ENCODE measurements at places on chromosomes 2 and 18.

DNA sequence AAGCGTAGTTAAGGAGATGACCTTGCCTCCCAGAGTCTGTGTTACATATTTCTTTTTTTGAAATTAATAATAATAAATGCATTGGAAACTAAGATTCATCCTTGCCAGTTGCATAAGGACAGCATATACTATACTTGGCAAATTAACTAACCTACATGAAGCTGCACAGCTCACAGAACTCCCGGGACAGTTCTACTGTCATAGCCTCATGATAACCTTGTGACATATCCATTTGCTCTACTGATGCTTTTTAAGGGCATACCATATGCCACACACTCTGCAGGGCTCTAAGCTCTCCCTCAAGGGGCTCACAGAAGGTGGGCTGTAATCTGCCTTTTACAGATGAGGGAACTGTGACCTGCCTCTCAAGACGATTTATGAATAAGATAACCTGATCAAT lies 3.8 kb downstream of the ITGB1BP1 start:
- ATAC-seq = no peak

GRCh38 chr2:10091182-10091888 lies 11.1 kb upstream of the CYS1 start:
- ATAC-seq = no peak

- ATAC-seq = no peak
These were observed 23.1 kb downstream of the TPRKB start for GRCh38 chr2:73714091-73714490.

GRCh38 chr2:240922245-240922981 lies 16.3 kb downstream of the CROCC2 start:
- ATAC-seq = no peak

DNA sequence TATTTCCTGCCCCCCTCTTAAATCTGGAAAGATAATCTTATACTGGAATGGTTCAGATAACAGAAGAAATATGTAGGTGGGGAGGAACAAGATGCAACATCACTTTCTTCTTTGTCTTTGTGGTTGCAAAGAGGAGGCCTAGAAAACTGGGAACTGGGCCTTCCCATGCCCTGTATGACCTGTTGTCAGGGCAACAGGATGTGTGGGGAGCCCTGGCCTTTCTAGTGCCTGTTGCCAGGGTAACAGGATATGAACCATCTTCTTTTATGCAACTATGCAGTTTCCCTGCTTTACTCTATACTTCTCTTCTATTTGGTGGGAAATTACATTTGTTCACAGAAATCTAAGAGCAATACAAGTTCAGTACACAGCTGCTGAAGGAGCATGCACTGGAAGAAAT lies 79.8 kb upstream of the PDE1A start:
- ATAC-seq = no peak

- ATAC-seq = no peak
These were observed 4.6 kb downstream of the MBP start for GRCh38 chr18:77127769-77128671.

- no peak for ATAC-seq
These were observed 47.7 kb downstream of the RRM2 start for GRCh38 chr2:10170256-10170655.

GRCh38 chr2:127675331-127676261 lies at the start of gene LIMS2:
TSS of gene LIMS2 (minus strand) at chr2:127675530. CDS start at chr2:127675024, 506 bp downstream.
- ATAC-seq = no peak

GRCh38 chr2:223944703-223945531 lies at the start of gene WDFY1:
TSS of gene WDFY1 (minus strand) at chr2:223945335. CDS start at chr2:223945284, 51 bp downstream.
- ATAC-seq = peak; percentile 52

DNA sequence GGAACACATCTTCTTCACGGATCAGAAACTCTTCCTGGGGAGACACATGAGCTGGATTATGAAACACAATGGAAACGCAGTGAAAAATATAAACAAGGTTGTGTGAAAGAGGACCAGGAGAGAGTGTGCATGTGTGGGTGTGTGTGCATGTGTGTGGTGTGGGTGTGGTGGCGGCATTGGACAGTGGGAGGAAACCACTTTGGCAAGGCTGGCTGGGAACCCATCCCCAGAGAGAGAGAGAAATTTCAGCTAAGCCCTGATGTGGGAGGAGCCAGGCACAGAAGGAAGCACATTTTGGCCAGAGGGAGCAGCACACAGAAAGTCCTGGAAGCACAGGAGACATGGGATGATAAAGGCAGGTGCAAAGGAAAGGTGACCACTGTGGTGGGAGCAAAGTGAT lies 147.6 kb upstream of the COPS8 start:
- no peak for ATAC-seq

DNA sequence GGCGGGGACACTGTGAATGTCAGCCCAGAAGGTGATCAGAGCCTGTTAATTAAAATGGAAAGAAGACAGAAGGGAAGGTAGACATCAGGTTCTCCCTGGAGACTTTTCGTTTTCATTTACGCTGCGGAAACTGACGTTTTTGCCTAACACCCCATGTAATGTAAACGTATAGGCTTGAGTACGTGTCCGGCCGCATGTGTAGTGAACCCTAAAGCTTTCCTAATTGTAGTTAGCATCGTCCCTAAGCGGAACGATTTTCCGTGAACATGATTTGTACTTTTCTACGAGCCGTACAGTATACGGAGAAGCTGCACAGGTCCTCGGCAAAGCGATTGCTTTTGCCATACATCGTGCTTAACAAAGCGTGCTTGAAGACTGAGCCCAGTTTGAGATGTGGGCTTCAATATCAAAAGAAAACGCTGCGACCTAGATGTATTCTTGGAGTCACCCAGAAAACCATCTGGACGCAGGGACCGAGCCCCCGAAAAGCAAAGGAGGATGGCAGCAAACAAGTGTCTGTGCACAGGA lies 284 bp downstream of the TIMM21 start:
- ATAC-seq = no peak

DNA sequence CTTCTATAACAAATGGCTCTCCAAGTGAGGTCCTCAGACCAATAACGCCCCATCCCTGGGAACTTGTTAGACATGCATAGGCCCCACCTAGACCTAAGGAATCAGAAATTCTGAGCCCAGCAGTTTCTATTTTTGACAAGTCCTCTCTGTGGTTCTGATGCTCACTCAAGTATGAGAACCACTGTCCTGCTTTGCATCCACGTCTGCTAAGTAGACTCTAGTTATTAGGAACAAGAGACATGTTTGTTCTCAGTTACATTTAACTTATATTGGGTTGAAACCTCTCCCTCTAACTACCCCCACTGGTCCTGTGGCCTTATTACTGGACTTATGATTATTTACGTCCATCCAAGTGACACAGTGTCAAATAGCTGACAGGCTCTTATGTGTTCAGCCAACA lies 70.3 kb downstream of the TMEM17 start:
- ATAC-seq = no peak

DNA sequence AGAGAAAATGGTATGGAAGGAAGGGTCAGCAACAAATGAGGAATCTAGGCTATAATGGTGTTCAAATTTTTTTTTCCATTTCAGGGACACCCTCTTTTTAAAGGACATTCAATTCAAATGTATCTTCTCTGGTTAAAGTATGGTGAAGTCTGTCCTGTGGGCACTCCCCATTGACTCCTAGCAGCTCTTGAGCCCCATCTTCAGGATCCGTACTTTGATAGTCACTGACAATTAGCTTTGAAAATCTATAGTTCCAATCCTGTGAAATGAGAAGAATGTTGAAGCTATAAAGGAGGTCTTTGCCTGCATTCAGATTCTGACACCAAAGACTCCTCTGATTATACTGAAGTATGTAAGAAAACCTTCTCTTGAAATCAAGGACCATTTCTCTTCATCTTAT lies 43.3 kb downstream of the KCNH7 start:
- ATAC-seq = no peak

DNA sequence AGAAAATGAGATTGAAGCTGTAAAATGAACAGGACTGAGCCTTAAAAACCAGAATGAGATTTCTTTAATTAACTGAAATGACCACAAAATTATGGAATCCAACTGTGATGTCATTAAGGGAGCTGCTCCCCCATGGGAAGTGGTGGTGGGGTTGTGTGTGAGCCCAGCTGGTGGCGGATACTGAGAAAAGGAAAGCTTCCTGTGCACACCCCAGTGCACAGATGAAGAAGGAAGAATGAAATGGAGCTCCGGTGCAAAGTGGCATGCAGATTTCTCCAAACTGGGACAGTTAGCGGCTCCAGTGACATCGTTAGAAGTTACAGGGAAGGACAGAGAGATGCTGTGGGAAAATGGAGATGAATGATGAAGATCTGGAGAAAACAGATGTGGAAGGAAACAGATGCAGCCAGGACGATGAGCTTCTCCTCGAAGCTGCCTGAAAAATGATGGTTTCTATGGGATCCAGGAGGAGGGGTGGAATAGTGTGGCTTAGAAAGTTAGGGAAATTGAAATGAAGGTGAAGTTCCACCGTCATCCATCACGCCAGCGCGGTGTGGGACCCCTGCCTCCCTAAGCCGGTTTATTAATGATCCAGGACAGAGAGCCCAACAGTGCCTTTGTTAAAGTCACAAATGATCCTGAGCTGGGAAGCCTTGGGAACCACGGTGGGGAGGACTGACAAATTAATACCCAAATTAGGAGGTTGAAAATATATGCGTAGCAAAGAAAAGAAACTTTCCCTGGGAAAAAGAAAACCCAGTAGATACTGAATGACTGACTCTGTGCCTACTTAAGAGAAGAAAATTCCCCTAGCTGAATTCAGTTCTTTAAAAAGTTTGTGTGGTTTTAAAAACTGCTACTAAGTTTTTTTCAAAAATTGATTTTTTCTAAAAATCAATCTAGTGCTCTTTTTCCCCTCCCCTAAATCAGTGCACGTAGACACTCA lies 77.2 kb downstream of the TSN start:
- no peak for ATAC-seq

DNA sequence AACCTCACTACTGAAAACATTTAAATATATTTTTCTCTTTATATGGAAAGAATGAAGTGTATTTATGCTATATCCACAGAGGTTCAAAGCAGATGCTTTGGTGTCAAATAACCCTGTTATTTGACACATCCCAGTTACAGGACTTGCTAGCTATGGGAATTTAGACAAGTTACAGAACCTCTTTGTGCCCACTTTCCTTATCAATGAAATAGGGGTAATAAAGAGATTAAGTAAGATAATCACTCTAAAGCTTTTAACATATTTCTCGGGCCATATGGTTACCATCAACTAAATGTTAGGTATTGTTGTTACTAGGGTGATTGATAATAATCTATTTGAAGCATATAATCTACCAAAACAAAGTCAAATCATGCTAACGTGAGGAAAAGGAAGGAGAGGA lies 1660.6 kb upstream of the NXPH2 start:
- no peak for ATAC-seq

- peak; percentile 45 for ATAC-seq
These were observed 62.7 kb downstream of the TRAPPC12 start for GRCh38 chr2:3442185-3442584.

DNA sequence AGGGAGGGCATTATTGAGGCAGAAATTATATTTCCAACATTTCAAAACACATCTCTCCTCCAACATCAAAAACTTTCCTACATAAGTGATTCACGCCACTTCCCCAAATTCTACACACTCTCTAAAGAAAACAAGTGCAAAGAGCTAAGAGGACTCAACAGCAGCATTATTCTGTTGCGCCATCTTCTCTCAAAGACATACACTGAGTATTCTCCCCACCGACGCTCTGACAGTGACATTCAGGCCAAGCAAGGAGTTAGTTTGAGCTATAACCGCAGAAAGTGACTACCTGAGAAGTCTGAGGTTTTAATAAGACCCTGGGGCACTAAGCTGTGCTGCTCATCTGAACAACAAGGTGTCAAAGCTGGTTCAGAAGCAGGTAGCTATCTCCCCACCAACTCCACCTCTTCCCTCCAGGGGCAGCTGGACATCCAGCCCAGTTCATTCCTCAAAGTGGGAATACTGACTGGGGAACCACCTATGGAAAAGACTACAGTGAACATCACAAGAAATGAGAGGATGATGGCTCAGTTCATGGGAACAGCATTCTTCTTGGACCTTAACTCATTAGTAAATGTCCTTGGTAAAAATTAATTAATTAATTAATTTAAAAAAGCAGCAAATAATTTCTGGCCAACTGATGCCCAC lies 309.5 kb upstream of the CCDC68 start:
- no peak for ATAC-seq

DNA sequence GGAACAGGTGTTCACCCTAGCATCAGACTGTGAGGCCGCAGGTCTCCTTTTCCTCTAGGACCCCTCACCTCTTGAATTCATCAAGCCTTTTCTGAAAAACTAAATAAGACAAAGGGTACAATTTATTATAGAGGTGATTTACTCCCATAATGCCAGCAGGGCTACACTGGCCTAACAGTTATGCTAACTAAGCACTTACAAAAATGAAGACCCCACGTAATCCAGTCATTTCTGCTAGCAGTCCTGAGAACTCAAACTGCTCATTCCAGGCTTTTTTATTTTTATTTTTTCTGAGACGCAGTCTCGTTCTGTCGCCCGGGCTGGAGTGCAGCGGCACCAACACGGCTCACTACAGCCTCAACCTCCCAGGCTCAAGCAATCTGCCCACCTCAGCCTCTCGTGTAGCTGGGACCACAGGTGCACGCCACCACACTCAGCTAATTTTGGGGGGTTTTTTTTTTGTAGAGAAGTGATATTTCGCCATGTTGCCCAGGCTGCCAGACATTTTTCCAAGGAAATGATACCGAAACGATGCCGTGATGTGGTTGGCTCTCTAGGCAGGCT lies 14.2 kb downstream of the CAPG start:
- ATAC-seq = no peak

Measured in activated T-helper 17 cell treated with anti-CD3 and anti-CD28 coated beads, Interleukin-2, amount 50 U/mL, for 72 hours (primary cell).